K562 (cell line): ENCODE measurements at places on chromosomes 2 and 18. TPM values are rescaled to one million over a fixed set of nuclear protein-coding genes. Genes with fewer than 3 reads are reported as not detected.

DNA sequence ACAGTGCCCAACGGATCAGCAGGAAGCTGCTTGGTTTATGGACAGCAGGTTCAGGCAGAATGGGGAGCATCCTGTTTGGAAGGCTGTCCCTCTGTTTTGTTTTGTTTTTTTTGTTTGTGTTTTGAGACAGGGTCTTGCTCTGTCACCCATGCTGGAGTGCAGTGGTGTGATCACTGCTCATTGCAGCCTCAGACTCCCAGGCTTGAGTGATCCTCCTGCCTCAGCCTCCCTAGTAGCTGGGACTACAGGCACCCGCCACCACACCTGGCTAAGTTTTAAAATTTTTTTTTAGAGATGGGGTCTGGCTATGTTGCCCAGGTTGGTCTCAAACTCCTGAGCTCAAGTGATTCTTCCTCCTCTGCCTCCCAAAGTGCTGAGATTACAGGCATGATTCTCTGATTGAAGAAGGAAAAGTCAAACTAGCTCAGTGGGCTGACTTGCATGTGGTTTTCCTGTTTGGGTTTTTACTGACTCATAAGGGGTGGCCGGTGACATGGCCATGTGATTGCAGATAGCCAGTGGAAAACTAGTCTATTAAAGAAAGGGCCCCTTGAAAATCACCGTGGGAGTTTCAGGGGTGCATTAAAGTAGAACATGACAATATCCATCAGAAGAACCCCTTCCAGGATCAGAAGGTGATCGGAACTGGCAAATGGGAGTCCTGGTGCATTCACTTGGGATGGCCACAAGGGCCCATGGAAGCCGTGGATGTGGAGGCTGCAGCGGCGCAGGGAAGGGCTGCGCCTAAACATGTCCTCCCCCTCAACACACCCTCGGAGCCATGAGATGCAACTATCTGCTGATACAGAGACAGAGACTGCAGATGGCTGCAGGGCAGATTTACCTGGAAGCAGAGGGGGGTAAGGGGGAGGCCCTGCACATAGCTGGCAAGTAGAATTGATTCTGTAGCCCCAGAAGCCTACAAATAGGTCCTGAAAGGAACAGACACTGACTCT is 26.5 kb downstream of the AQP12B start:
- no peak for DNase-seq

DNA sequence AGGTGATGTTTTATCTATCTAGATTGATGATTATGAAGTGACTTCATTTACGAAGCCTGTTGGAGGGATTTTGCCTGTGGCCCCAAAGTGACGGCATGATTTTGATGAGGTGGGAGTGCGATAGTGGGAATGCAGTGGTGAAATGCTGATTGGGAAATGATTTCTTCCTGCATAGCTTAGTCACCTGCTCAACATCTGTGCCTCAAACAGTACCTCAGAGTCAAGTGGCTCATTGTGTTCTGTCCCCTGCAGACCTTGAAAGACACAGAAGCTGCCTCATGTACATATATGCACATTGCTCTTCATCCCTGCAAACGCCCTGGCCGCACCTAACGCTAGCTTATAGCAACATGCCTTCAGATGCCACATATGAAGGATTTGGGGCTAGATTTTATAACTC is 201.2 kb downstream of the TPGS2 start:
- no peak for DNase-seq

Gene HRH4
- not detected in 2 replicates for polyA plus RNA-seq

DNA sequence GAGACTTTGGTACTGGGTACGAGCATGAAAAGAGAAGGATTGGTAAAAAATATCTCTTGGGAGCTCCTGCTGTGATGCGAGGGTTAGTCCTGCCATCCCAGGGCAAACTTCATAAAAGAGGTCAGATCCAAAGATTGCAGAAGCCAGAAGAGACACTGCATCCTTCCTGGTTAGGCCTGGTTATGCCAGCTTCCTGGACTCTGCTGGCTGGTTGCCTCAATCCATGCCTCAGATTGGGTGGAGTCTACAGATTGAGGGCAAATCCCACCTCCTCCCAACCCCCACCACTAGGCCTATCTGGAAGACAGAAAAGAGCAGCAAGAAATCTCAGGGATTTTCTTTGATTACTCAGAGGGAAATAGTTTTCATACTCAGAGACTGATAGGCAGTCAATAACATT is 5.3 kb upstream of the ACADL start:
- no peak for DNase-seq

GRCh38 chr2:42001711-42002201 is 46.1 kb upstream of the PKDCC start:
- no peak for DNase-seq

Gene GNAL
- not detected in 2 replicates for polyA plus RNA-seq

Gene CRYBA2
- not detected in 2 replicates for polyA plus RNA-seq

DNA sequence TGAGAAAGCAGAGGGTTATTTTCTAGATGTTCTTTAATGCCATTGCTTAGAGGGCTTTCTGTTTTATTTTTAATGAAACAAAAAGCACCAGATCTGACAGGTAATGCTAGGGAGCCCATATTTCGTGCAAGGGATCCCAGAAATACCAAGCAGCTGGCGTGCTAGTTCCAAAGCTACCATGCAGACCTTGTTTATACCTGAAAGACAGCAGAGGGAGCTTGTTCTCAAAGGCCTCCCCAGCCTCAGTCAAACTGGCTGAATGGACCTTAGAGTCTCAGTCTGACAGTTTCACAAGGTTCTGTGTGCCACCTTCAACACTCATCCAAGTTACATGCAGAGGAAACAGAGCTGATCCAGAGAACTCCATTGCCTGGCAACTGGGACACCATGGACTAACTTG is 48.6 kb downstream of the GALNT14 start:
- DNase-seq = no peak

- no peak for DNase-seq
Observed at GRCh38 chr2:233892793-233893192, 24.4 kb upstream of the TRPM8 start.

Gene AMMECR1L
- polyA plus RNA-seq = 7.7 and 8.6 TPM in 2 replicates

- DNase-seq = no peak
Observed at GRCh38 chr2:39275016-39275415, 31.2 kb upstream of the CDKL4 start.

Gene CCL20
- polyA plus RNA-seq = not detected in 2 replicates

DNA sequence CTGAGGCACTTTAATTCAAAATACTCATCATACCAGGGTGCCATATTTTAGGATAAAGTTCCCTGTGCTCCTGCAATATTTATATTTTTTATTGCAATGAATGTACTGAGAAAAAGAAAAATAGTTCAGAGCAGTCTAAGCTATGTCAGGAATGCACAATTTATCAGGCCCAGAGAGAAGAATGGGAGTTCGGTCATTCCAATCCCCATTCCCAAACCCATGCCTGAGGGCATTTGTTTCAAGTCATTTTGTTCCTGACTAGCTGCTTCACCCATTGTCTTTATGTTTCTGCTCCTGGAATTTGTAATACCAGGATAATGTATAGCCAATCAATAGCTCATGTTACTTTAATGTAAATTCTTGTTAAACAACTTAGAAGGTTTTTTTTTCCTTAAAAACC is 24.4 kb upstream of the FTCDNL1 start:
- no peak for DNase-seq

GRCh38 chr18:50182511-50182910 is 12.4 kb downstream of the MYO5B start:
- no peak for DNase-seq

Gene INHA
- 0.90 and 1.9 TPM in 2 replicates for polyA plus RNA-seq

DNA sequence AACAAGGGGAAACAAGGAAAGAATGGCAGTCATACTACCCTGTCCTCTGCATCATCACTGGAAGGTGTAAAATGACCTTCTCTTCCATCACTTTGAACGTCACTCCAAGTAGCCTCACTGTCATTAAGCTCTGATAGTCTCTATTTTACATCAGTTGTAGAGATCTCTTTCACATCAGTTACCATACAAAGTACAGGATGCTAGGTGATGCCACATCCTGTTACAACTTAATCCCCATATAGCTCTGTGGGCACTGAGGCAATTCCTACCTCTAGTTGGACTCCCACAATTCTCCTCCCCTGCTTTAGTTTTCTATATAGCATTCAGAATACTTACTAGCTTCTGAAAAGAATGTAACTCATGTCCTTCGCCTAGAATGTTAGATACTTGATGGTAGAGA is 55.1 kb upstream of the TTC27 start:
- DNase-seq = no peak

DNA sequence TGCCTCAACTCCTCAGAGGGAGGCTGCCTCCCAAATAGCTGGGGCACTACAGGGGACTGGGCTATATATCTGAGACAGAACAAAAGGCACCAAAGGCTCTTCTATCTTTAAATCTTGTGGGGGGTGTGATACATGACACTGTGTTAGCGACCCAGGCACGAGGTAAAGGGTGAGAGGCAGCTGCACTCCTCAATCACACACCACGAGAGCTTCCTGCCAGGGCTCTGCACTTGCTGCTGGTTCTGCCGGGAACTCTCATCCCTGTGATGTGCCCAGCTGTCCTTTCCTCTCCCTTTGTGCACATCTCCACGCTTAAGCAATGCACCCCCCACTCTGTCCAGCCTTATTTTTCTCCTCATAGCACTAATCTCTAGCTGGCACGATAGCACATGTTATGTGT is 32.4 kb downstream of the NPC1 start:
- DNase-seq = no peak

GRCh38 chr18:12520442-12520992 is 112.8 kb downstream of the PRELID3A start:
- DNase-seq = no peak

Gene C2orf72
- not detected in 2 replicates for polyA plus RNA-seq

Gene IL37
- not detected in 2 replicates for polyA plus RNA-seq

- no peak for DNase-seq
Observed at GRCh38 chr18:5543773-5544389, at the start of gene EPB41L3. Gene EPB41L3 (minus strand): TSS chr18:5543997. CDS start chr18:5489183, 54,814 bp downstream.

- DNase-seq = no peak
Observed at GRCh38 chr2:207768168-207768865, 1.4 kb downstream of the FZD5 start.

- no peak for DNase-seq
Observed at GRCh38 chr2:106563195-106563594, 76.0 kb downstream of the CD8B2 start.

DNA sequence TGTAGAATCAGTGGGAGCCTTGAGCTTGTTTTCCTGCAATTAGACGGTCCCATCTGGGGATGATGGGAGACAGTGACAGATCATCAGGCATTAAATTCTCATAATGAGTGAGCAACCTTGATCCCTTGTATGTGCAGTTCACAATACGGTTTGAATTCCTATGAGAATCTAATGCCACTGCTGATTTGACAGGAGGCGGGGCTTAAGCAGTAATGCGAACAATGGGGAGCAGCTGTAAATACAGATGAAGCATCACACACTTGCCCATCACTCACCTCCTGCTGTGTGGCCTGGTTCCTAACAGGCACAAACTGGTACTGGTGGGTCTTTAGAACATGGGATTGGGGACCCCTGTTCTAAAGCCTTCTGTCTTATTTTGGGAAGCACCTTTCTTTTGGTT is 17.9 kb upstream of the NYAP2 start:
- no peak for DNase-seq

DNA sequence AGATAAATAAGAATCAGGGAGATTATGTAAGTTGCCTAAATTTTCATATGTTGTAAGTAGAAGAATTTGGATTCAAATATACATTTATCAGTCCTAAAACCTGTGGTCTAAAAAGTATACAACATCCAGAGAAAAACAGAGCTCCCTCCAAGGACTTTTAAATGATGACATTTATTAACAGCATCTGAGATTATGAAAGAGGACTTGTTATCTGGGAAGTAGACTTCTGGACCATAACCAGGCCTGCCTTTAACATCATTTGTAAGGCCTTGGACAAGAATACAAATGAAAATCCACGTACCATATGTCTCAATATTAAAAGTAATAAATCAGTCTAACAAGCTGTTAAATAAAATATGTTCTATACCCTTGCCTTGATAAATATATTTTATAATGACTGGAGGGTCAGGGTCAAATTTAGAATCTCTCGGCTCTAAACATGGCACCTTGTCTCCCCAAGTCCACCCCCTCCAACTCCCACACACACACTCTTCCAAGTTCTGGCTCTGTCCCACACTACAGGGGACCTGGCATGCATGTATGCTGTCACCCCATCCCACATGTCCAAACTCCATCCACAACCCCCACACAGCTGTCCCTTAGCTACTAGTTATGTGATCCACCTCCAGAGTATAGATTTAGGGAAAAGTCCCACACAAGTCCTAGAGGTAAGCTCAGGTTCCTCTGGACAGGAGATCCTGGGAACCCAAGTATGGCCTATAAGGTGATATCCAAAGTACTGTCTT is 382.6 kb downstream of the CDH2 start:
- no peak for DNase-seq

DNA sequence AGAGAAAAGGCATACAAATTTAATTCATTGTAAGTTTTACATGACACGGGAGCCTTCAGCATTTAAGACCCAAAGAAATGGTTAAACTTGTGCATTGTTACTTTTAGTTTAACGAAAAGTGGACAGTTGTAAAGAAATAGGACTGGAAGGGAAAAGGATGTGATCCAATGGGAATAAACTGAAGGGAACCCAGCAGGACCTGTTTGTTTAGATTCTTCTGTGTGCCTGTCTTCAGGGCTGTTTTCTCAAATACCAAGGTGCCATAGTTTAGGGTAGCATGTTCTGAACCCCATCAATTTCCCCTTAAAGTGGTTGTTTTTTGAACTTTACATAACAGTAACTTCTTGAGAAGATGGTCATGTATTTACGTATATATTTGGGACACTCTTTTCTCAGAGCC is 30.3 kb upstream of the CABLES1 start:
- no peak for DNase-seq
